ENCODE measurements at places on chromosomes 5 and 9.

GRCh38 chr9:92185096-92185495, 69.9 kb upstream of the SPTLC1 start:
- no peak for DNase-seq

DNA sequence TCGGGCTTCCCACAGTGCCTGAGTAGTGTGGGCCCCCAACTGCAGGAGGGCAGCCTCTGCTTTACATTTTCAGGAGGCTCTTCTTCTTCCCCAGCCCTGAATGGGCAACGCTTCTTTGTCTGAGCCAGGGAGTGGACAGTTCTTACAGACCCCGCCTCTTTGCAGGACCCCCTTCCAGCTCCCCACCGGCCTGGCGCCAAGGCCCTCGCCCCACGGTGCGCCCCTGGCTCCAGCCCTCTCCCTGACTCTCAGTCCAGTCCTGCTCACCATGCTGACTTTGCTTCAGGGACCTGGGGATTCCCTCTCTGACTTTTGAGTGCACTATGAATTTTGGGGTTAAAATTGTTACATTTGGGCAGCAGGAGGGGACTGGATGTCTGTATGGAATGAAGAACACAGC, 123.8 kb downstream of the HSD17B3 start:
- DNase-seq: no peak

GRCh38 chr5:146699664-146700418, 178.7 kb downstream of the PPP2R2B start:
- DNase-seq: no peak

DNA sequence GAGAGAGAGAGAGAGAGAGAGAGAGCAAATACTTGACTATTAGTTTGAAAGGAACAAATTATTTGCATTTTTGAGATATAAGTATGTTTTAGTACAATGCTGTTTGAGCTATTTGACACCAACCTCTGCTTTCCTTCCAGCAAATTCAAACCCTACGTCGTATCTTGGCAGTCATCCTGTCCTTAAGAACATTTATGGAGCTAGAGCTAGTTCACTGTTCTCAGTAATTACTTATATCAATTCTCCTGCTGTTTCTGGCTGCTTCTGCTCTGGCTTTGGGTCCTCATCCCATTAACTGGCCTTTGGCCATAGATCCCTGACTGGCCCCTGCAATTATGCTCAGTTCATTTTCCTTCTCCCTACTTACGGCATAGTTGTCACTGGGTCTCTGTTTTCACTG, 19.9 kb upstream of the ERAP2 start:
- DNase-seq: no peak

- no peak for DNase-seq
Observed at GRCh38 chr9:127637322-127637847, 25.3 kb downstream of the STXBP1 start.

DNA sequence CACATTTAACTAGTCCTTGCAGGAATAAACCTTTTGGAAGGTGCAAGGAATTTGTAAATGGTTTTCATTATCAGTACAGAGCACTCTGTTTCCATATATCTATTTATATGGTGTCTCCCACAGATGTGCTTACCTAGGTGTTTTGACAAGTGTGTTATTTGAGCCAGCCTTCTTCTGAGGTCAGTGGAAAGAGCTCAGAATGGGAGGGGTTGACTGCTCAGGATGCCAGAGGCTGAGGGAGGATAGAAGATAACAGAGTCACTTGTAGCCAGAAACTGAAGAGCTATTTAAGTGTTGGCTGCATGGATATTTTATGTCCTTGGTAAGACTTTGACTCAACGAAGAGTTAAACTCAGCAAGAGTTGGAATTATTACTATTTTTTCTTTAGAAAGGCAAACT, 5.0 kb downstream of the CMYA5 start:
- no peak for DNase-seq

- DNase-seq: no peak
Observed at GRCh38 chr9:105886136-105886535, 191.8 kb downstream of the TMEM38B start.
